ENCODE measurements at places on chromosomes 6 and 20.
A peak's percentile ranks its signal among the peaks of the same experiment; 100 is the strongest.

DNA sequence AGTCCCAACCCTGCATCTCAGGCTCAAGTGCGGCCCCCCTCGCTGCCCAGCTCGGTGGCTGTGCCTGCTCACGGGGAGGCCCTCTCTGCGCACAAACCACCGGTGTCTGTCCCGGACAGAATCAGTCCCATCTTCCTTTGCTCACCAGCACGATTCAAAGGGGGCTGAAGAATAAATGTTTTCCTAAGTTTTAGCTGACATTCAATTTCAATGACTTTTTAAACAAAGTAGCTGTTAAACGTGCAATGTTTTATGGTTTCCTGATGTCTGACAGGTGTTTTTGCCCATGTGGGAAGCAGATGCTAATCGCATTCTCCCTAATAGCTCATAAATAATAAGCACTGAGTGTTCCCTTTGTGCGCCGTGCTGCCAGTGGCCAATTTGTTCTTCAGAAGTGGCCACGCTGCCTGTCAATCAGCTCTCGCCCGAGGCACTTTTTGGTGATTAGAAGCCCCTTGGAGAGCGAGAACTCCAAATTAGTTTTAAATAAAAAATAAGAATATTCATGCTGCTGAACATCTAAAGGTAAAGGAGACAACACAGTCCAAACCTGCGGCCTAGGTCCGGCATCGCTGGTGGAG, 26.3 kb downstream of the BHLHE23 start:
- no peak for DNase-seq

DNA sequence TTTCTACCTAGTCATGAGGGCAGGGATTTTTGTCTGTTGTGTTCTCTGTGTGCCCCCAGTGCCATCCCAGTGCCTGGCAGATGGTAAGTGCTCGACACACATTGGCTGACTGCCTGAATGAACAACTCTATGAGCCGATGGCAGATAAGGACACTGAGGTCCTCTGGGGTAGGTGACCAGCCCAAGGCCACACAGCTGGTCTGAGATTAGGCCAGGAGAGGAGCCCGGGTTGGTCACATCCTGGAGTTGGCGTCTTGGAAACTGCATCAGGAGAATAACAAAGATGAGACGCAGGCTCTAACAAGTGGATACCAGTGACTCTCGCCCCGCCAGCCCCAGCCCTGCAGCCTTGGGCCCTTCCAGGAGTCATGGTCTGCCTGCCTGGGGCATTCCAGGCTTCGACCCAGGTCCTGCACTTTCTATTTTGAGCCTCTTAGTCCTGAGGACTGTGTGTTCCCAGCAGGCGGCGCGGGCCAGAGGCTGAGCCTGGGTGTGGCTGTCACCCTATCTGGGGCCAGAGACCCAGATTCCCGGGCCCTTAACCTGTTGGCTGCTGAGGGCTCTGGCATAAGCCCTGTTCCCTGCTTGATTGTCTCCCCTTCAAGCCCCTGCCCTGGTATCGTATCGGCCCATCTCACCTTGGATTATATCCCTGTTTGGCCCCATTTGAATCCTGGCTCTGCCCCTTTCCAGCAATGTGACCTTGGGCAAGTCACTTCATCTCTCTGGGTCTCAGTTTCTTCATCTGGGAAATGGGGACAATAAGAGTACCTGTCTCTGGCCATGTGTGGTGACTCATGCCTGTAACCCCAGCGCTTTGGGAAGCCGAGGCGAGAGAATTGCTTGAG, 88.3 kb downstream of the CEBPB start:
- peak; percentile 28 for DNase-seq

DNA sequence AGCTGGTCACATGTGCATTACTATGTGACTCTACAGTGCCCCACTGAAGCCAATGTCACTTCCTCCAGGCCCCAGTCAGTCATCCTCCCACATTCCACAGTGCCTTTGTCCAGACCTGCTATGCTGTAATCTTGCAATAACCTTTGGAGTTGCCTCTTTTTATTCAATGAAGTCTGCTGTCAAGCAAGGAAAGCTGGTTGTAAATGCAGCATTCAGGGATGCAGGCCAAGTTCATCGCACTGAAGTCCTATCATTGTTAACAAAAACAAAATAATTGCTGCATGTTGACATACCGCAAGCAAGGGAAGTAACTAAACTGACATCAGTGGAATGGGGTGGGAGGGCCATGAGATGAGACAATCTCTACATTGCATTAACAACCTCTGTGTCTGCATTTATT, 131.2 kb upstream of the CDYL start:
- peak; percentile 39 for DNase-seq

DNA sequence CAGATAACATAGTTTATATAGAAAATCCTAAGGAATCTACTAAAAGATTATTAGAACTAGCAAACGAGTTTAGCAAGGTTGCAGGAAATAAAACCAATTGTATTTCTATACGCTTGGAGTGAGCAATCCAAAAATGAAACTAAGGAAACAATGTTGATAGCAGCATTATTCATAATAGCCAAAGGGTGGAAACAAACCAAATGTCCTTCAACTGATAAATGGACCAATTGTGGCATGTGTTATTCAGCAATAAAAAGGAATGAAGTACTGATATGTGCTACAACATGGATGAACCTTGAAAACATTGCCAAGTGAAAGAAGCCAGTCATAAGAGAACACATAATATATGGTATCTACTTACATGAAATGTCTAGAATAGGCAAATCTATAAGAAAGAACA, 101.0 kb upstream of the VSTM2L start:
- no peak for DNase-seq

GRCh38 chr6:34457382-34457741, 8.5 kb upstream of the PACSIN1 start:
- DNase-seq: no peak

DNA sequence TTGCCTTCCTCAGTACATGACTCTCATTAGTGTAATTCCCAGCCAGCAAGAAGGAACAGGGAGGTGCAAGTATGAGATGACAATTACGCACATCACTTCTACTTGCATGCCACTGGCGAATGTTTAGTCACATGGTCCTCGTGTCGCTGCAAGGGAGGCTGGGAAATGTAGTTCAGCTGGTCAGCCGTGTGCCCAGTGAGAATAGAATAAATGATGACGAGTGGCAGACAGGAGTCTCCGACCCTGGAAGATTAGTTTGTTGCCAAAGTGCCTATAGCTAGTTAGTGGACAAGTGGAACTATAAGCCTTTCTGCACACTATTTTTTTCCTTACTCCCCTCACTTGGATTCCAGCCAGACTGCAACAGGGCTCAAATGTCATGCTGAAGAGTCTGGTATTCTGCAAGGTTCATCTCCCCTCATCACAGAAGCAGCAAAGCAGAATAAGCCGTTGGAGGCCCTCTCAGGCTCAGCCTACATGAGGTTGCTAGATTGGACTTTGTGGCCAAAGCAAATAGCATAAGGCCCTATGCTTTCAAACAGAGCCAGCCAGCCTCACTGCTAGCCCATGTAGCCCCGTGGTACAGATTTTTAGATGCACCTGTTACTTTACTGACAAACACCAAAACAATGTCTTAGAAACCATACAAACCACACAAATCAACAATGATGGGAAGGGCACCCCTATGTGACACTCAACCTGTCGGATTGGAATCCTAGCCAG, 9.7 kb downstream of the LINC00237 start:
- DNase-seq: peak; percentile 18

GRCh38 chr6:44842616-44843015, 455.1 kb downstream of the CDC5L start:
- no peak for DNase-seq
